G401 (cell line): ENCODE measurements at places on chromosomes 5 and 9.

GRCh38 chr5:90602681-90603080, 44.1 kb downstream of the ADGRV1 start:
- no peak for DNase-seq

GRCh38 chr9:117265253-117265652, 149.6 kb downstream of the ASTN2 start:
- peak; percentile 96 for DNase-seq

GRCh38 chr5:158354958-158355357, 496.0 kb upstream of the CLINT1 start:
- no peak for DNase-seq

DNA sequence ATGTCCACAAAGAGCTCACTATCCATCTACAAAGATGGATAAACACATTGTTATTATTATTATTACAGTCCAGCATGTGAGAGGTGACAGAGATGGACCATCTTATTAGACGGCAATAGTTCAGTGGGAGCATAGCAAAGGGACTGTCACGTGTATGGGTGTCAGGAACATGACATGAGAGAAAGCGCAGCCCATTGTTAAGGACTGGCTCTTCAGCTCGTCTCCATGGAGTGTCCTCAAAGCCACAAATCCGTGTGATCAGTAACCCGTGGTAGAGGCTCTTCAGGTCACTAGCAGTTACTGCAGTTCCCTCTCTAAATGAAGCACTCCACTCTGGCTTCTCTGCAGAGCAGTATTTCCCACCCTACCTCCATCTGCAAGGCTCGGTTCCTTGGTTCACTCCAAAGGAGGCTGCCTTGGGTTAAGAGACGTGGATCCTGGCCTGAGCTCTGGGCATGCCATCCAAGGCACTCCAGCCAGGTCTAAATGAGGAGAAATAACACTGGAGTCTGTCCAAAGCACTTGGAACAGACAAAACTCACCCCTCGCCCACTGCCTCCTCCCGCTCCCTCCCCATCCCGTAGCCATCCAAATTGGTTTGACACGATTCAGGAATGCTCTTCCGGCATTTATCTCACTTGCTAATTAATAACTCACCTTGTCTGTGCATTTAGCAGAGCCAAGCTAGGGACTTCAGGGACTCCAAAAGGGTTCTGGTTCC, 122.3 kb upstream of the WWC1 start:
- DNase-seq, result no peak

DNA sequence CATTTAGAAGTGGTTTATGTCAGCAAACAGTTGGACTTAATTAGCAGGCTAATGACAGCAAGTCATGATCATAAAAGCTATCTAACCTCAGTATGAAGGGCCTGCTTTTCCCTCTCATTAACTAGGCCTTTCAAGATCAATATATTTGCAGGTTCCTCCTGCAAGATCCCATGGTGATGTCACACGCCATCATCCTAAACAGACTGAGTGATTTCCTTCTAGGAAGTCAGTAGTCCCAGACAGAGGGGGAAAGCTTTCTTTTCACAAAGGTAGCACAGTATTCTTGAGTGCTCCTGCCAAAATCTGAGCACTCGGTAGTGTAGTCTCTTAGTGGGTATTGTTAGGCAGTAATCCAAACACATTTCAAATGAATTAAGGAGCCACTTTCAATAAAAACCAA, 52.5 kb downstream of the UIMC1 start:
- no peak for DNase-seq
